ENCODE measurements at places on chromosomes 2 and 18.

GRCh38 chr2:183925281-183925680 is 673.0 kb upstream of the ZNF804A start:
- DNase-seq, result no peak

DNA sequence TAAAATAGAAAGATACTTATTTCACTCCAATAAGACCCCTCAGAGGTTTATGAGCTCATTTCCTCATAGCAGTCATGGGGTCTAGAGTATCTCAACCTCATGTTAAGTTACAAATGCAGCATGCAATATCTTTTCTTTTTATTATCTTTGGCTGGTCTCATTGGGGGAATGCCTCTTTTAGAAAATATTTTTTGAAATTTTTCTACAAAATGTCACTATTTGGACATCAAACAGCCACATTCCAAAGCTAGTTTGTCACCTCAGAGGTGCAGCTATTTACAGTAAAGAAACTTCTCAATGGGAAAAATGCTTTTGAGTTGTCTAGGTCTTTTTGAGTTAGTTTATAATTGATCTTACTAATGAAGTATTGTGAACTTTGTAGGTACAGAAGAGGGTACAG is 370.7 kb upstream of the LRATD1 start:
- no peak for DNase-seq

- no peak for DNase-seq
These were observed 29.5 kb upstream of the MEIS1 start for GRCh38 chr2:66405473-66405872.

- DNase-seq, result no peak
These were observed 375.2 kb upstream of the MYT1L start for GRCh38 chr2:2706306-2706705.

DNA sequence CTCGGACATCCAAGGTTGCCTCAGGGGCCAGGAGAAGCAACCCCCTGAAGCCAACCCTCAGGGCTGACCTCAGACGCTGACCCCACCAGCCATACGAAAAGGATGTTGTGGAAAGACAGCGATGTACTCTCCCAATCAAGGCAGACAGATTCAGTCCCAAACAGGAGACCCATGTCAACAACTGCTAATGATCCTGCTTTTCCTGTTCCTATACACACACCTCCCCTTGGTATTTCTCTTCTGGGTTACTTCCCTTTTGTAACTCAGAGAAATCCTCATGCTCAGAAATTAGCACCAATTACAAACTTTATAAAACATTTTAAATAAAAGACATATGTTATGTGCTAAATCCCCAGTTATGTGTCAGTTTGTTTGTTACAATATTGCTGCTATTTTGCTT is 120.8 kb downstream of the PID1 start:
- no peak for DNase-seq

GRCh38 chr2:32947484-32948143 is 861 bp downstream of the LTBP1 start:
- no peak for DNase-seq

- DNase-seq, result no peak
These were observed 17.9 kb upstream of the SFXN5 start for GRCh38 chr2:73089270-73090030.

DNA sequence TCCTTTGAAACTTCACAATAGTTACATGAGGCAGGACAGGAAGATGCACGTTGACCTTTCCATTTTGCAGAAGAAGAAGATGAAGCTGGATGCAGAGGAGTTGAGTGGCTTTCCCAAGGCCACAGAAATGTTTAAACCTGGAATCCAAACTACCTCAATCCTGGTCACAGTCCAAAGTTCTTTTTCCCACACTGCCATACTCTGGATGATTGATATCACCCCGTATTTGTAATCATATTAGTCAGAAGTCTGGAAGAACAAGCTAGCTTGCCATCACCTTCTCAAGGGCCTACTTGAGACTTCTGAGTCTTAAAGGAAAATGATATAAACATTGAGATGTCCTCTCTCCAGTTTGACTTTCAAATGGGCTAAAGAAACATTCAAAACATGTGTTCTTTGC is 190.1 kb downstream of the LNPK start:
- DNase-seq, result no peak

DNA sequence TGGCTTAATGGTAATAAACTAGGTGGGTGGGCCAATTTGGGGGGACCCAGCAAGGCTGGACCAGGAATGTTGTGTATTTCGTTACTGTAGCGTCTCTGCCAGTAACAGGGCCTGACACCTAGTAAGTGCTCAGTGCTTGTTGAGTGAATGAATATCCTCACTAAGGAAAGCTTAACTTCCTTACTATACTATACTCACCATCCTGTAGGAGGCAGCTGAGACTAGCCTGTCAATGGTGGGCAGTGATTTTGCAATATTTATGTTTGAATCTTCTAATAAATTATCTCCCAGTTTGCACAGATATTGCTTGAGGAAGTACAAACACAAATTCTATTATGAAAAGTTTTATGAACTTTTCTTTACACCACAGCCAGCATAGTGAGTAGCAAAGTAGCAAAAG is 370.7 kb upstream of the SYT4 start:
- no peak for DNase-seq

DNA sequence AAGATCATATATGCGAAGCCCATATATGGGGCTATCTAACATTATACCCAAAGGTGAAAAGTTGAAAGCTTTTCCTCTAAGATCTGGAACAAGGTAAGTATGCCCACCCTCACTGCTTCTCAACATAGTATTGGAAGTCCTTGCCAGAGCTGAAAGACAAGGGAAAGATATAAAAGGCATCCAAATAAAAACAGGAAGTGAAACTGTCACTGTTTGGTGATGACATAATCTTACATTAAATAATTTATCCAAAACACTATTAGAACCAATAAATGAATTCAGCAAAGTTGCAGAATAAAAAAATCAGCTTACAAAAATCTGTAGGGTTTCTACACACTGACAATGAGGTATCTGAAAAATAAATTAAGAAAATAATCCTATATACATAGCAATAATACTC is 205.8 kb downstream of the INSIG2 start:
- DNase-seq, result no peak

DNA sequence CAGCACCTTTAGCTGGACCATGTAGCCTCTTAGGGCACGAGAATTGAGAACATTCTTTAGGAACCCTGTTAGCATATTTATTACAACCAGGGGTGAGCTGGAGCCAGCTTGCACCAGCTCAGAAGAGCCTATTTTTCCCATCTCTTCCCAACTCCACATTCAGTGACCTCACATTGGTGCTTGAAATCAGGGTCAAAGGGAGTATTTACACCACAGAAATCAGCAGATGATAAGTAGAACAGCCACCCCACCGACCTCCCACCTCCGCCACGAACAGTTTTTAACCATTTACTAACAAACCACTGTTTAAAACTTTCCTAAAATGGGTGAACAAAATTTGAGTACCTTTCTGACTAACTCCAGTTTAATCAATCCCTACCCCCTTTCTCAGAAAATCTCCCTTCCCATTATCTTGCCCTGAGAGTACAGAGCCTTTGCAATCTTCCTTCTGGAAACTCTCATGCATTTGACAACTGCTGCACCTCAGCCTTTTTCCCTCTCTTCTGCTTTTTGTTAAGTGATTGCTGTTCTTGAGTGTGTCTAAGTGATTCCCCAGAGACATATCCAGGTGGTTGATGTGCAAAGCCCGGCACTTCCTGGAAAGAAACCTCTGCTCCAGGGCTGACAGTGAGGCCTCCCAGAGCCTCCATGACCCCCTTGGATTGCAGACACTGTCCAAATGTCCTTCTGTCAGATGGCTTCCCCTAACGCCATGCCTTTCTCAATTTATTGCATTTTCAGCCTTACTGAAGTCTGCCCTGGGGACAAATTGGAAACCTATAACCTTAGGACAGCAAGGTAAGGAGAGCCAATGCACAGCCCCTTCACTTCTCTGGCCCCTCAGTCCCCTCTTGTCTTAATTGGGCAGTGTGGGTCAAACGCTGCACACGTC is 389.5 kb upstream of the TNP1 start:
- no peak for DNase-seq

GRCh38 chr2:241108271-241109209 is 6.5 kb upstream of the MTERF4 start:
- no peak for DNase-seq

GRCh38 chr18:66874812-66875474 is 271.1 kb upstream of the CDH19 start:
- no peak for DNase-seq

DNA sequence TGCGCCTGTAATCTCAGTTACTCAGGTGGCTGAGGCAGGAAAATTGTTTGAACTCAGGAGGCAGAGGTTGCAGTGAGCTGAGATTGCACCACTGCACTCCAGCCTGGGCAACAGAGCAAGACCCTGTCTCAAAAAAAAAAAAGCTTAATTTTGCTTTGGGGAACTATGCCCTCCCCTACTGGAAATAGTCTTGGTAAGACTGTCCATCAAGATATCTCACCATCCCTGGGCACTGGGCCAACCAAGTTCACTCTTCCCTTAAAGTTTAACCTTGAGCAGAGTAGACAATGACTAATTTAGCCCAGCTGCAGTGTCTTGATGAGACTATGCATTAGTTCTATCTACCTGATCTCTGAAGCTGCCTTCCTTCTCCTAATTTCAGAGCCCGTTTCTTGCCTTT is 44.7 kb downstream of the ASXL2 start:
- DNase-seq, result no peak

DNA sequence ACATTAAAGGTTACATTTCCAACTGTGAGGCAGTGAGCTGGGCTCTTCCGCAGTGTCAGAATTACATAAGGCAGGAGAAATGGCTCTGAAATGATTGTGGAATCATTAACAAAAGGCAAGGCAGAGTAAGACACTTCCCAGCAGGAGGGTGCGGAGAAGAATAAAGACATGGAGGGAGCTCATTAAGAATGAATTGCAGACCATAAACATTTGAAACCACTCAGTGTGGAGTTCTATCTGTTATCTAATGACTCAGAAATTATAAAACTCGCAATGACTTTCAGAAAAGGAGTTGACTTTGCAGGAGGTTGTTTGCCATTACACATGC is 77.0 kb downstream of the SMIM21 start:
- no peak for DNase-seq

DNA sequence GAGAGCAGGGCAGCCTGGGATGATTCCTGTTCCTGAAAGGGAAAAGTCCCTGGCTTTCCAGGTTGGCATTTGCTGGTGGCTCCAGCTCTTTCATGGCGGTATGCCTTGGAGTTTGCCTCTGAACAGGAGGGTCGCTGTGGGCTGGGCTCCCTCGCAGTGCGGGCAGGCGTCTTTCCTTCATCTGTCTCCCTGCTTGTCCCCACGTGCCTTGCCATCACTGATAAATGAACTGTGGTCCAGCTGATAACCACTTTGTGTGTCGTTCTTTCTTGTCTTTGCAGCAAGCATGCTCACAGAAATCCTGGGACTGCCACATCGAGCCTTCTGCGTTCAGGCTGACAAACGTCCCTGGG is 35.3 kb downstream of the SMIM21 start:
- DNase-seq, result no peak

DNA sequence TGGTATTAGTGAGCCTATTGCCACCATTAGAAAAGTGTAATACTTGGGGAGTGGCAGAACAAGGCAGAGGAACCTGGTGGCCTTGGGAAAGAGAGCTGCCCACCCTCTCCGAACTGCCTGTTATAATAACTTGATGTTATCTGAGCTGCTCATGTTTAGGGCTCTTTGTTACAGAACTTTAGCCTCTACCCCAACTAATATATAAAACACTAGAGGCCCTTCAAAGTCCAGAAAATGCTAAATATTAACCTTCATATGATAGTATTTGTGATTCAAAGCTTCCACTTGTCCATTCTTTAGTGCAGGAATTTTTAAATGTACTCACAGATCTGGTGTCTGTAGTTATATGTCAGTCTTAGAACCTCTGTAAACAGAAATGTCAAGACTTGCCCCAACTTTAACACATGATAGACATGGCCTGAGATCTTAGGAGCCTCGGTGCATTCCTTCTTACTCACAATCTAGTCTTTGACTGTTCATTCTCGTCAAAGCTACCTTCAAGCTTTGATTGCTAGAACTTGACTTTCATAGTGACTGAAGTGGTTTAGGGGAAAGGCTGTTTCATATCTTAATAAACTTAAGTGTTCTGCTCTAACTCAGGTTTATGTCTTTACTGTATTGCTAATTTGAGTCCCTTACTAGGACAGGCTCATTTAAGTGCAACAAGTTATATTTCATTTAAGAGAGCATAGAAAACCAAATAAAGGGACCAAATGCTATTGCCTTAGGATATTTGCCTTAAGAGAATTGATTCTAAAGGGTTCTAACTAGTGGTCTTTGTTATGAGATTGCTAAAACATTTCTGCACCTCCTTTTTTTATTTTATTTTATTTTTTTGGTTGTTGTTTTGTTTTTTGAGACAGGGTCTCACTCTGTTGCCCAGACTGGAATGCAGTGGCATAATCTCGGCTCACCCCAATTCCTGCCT is 41.6 kb downstream of the DDX1 start:
- DNase-seq, result no peak

- no peak for DNase-seq
These were observed 774 bp upstream of the FZD7 start for GRCh38 chr2:202032846-202033316.

GRCh38 chr18:495017-495416 is 5.5 kb downstream of the COLEC12 start:
- no peak for DNase-seq

- DNase-seq, result no peak
These were observed 51.6 kb downstream of the RRM2 start for GRCh38 chr2:10174173-10174572.

GRCh38 chr2:144989579-144990270 is 469.8 kb upstream of the ZEB2 start:
- DNase-seq, result no peak

GRCh38 chr18:48488388-48488850 is 50.4 kb upstream of the CTIF start:
- no peak for DNase-seq

GRCh38 chr2:239269916-239270315 is 130.9 kb downstream of the HDAC4 start:
- no peak for DNase-seq

DNA sequence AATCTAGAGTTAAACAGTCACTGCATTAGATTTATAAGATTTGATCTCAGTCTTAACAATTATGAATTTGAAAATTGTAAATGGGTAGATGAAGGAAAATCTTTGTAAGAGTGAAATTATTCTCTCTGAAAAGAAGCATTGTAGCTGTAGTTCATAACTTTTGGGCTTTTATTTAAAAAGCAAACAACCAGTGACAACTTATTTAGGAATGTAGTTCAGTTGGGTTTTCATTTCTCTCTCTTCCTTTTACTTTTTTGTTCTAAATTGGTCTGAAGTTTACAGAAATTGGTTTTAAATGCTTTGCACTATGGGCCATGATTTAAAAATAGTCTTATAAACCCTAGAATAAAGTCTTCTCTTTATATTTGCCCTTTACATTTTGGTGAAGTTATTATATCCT is 296.6 kb downstream of the GULP1 start:
- no peak for DNase-seq

GRCh38 chr2:174691201-174691779 is 73.0 kb downstream of the CHRNA1 start:
- no peak for DNase-seq
